LHCN-M2 (cell line): ENCODE measurements at places on chromosomes 13 and 19. TPM values are rescaled to one million over a fixed set of nuclear protein-coding genes. Genes with fewer than 3 reads are reported as not detected.

The OR7C1 gene
- total RNA-seq, result 0.06 and 0.23 TPM in 2 replicates

The SPINT2 gene
- total RNA-seq, result 0.06 and 0.46 TPM in 2 replicates

The FAM216B gene
- total RNA-seq, result not detected in 2 replicates

The SULT2A1 gene
- not detected in 2 replicates for total RNA-seq

The USHBP1 gene
- total RNA-seq, result not detected in 2 replicates

The ZNF93 gene
- total RNA-seq, result 23.3 and 30.8 TPM in 2 replicates

The CEACAM6 gene
- total RNA-seq, result not detected in 2 replicates

The KCNRG gene
- 1.2 and 2.6 TPM in 2 replicates for total RNA-seq

The ZNF229 gene
- total RNA-seq, result 3.2 and 3.4 TPM in 2 replicates

The C5AR1 gene
- not detected in 2 replicates for total RNA-seq

The PINLYP gene
- total RNA-seq, result 0.29 TPM in 1 of 2 replicates, not detected in the other

The NFKBIB gene
- total RNA-seq, result 20.3 and 21.8 TPM in 2 replicates

The MAB21L1 gene
- 0.06 TPM in 1 of 2 replicates, not detected in the other for total RNA-seq

The SYCN gene
- not detected in 2 replicates for total RNA-seq

The KLK8 gene
- not detected in 2 replicates for total RNA-seq

The GPR108 gene
- 47.6 and 55.9 TPM in 2 replicates for total RNA-seq

The CYSLTR2 gene
- not detected in 2 replicates for total RNA-seq

The PPFIA3 gene
- total RNA-seq, result 7.9 and 9.8 TPM in 2 replicates
